ENCODE measurements at places on chromosomes 5 and 9.

GRCh38 chr9:7333719-7334118 lies 465.9 kb downstream of the DMAC1 start:
- no peak for DNase-seq

DNA sequence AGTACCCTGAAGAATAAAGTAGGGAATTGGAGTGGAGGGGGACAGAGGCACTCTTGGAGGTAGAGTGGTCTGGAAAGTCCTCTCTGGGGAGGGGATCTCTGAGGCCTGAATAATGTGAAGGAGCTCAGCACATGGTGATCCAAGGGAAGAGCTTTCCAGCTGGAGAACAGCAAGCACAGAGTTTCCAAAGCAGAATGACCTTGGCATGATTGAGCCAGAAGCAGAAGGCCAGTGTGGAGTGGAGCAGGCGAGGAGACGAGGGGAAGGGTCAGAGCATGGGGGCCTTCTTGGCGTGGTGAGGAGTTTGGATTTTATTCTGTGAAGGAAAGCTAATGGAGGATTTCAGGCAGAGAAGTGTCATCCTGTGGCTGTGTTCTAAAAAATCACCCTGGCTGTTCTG lies 8.3 kb downstream of the PCBD2 start:
- DNase-seq: no peak

DNA sequence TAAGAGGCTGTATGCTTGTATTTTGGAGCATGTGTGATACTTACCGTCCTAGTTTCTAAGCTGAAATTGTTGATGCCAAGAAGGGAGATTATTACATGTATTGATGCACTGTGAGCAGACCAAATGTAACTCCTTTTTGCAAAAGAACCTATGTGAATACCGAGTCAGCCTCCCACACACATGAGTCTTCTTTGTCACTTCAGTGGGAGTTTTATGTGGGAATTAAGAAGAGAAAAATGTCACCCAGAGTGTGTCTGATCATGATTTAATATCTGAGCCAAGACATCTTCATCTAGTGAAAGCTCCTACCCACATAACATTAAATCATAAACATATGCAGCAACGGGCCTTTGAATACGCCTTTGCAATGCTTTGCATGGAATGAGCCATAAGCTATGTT lies 380.3 kb upstream of the ACTBL2 start:
- no peak for DNase-seq

- DNase-seq: peak; percentile 75
Observed at GRCh38 chr5:141960449-141961323, 2.7 kb upstream of the PCDH12 start.
